ENCODE measurements at places on chromosomes 7 and 10.

GRCh38 chr10:120980279-120981255 lies 129.4 kb downstream of the WDR11 start:
- DNase-seq, result no peak

- no peak for DNase-seq
Measured at GRCh38 chr10:75957314-75958120, 526.1 kb downstream of the LRMDA start.

- DNase-seq, result no peak
Measured at GRCh38 chr7:30332549-30332948, 48.2 kb downstream of the ZNRF2 start.

DNA sequence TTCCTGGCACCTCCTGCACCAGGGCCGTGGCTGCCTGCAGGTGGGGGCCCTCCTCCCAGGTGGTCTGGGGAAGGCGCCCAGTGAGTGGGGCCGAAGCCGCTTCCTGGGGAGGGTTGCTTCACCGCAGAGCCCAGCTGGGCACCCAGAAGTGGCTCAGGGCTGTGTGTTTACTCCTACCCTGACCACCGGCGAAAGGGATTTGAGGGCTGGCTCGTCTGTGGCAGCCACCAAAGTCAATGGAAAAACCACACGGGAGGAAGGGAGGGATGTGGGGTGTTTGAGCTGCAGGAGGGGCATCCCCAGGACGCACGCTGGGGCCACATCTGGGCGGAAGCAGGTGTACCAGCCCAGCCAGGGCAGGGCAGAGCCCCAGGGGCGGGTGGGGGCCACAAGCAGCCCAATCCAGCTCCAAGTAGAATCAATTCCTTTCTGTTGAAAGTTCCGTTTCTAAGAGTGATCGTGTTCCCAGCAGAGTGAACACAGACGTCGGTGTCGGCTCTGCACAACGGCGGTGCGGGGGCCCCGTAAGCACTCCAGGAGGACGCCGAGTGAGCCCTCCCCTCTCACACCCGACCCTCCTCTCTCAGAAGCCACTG lies 69.9 kb downstream of the FOXL3 start:
- DNase-seq, result no peak

- DNase-seq, result no peak
Measured at GRCh38 chr7:386385-386784, 96.4 kb downstream of the FOXL3 start.

DNA sequence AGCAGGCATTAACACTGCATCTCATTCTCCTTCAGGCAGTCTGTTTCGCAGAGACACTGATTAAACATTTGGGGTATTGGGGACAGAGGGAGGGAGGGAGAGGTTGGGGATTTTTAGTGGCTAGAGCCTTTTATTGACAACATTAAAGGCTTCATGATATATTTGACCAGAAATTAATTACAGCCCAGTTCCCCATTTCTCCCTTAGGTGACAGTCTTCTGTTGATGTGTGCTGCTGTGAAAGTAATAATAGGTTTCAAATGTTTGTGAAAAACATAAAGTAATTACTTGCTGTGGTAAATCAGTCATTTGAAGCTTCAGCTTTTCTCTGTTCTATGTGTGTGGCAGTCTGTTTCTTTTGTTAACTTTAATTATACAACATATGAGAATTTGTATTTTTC lies 105.3 kb upstream of the LRGUK start:
- no peak for DNase-seq

DNA sequence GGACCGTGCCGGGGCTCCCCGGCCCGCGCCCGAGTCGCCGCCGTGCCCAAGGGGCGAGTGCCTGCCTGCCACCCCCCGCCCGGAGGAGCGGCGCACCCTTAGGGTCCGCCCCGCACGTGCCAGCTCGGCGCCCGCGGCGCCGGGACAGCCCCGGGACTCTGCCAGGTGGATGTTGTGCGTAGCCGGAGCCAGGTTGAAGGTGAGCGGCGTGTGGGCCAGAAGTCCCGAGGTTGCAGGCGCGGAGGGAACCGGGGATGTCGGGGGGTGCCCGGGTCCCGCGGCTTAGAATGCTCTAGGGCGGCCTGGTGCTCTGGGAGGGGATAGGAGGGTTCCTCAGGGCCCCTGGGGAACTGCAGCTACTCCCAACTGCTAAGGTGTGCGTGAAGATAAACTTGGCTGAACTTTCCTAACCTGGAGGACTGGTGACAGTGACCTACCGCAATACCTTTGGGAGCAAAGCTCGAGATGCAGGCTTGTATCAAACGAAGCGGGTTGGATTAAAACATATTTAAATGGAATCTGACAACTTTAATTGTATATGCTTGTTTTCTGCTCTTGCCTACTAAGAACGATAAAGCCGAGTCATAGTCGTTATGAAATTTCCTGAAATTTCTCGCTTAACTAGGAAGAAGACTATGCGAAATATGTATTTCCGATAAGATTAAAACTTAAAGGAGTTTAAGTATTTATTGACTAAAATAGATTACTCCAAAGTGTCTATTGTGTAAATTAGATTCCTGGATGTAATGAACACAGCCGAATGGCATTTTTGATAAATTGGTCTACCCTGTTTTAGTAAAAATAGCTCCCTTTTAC lies at the start of gene CUX1:
Gene CUX1 (plus strand): TSS at position 156 of the 816 bp plus-strand sequence. CDS start 14 bp downstream, at position 170.
- no peak for DNase-seq

- no peak for DNase-seq
Measured at GRCh38 chr10:33204031-33204430, 130.4 kb downstream of the NRP1 start.

All from breast epithelium (tissue), 4 donors.